ENCODE measurements at places on chromosomes 1 and 21. TPM values are rescaled to one million over a fixed set of nuclear protein-coding genes. Genes with fewer than 3 reads are reported as not detected.

Gene KCNJ15
- not detected for total RNA-seq

- H3K36me3 ChIP-seq: no peaks in the 10 kb centered on the region
- no peak overlapping the region for H3K27ac ChIP-seq
- no peaks in the 10 kb centered on the region for H3K27me3 ChIP-seq
- no peak overlapping the region for H3K4me3 ChIP-seq
- DNase-seq: no peak
Measured at GRCh38 chr1:238951809-238952208, 434.6 kb upstream of the CHRM3 start.

Gene SPRR2B
- not detected for total RNA-seq

Gene CELA2B
- not detected for total RNA-seq

DNA sequence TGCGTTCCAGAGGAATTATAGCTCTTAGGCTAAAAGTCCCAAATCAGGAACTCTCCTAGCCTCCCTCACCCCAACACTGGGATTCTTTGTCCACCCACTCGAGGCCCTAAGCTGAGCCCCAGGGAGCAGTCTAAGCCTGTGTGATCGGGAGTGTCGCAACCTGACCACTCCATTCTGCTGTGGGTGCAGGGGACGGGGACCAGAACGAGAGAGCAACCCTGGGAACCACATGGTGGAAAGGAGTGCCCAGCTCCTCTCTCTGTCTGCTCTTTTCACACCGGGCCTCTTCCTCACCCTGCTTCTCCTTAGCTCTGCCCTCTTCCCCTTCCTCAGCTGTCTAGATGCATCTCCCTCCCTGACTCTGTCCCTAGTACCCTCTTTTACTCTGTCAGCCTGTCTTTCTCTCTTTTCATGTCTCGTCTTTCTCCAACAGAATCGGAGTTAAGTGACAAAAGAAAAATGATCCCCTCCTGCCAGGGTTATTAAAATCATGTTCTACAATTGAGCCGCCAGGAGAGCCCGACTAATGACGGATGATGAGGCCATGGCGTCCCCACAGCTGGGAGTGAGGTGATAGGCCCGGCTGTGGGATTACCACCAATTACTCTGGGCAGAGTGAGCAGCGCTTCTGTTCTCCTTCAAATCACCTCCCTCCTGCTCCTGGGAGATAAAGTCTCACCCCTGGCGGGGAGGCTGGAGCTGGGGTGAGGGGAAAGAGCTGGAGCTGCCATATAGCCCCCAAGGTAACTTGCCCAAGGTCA lies 34.5 kb upstream of the CSF3R start:
- no peaks in the 10 kb centered on the region for H3K4me1 ChIP-seq
- H3K27me3 ChIP-seq: no peaks in the 10 kb centered on the region
- no peaks in the 10 kb centered on the region for H3K36me3 ChIP-seq
- no peak for DNase-seq
- no peak overlapping the region for H3K27ac ChIP-seq

Gene S100A5
- not detected for total RNA-seq

Measured in H9 (cell line).